T-helper 2 cell (primary cell): ENCODE measurements at places on chromosomes 1 and 21.

DNA sequence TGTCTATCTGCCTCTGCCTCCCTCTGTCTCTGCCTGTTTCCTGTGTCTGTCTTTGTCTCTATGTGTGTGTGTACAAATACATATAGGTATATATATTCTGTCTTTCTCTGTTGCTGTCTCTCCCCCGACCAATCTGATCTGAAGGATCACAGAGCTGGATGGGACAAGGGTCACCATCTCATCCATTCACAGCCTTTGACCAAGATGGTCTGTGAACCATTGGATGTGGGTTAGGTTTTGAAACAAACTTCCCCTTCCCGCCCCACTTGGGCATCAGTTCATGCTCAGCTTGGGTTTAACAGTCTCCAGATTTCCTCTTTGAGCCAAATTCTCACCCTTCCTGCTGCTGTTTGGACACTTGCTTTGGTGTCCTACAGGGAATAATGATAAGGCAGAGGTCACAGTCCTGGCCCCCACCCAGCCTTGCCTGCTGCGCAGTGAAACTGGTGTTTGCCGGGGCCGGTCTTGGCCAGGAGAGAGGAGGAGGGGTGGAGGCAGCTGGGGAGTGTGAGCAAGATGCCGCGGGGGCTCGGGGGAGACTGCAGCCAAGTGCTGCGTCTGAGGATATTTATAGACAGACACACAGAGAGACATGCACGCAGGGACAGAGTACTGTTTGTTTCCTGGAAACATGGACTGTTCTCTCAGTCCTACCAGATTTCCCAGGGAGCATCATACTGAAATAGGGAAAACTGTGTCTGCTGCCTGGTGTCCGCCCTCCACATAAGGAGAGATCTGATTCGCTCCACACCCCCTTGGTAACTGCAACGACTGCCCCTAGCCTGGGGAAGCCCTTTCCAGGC is 27.0 kb upstream of the BTG2 start:
- no peak for DNase-seq

- no peak for DNase-seq
Measured at GRCh38 chr21:35266546-35266945, 217.4 kb upstream of the RUNX1 start.

DNA sequence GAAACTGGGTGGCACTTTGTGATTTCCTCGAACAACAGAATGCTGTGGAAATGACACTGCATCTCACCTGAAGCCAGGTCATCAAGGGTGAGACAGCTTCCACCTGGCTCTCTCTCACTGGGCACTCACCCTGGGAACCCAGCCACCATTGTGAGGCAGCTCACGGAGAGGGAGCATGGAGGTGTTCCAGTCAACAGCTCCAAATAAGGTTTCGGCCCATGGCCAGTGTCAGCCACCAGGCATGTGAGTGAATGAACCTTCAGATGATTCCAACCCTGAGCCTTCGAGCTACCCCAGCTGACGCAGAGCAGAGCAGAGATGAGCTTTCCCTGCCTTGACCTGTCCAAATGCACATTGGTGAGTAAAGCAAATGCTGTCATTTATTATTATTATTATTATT is 58.1 kb downstream of the SYDE2 start:
- no peak for DNase-seq

DNA sequence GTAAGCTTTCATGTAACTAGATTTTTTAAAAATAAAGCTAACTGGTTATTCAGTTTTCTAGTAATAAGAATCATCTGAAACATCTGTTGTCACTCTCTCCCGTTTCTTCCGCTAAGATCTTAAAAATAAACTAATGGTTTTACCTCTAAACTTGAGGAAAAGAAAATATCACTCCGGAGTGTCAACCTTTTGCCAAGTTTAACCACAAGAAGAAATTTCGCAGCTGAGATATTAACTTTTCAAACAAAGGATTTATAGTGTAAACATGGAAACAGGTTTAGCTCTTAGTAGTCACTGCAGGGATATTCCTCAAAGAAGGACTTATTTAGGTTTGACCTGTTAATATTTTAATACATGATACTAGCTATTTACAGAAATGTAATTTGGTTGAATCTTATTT is 954.9 kb downstream of the ADGRL2 start:
- DNase-seq: no peak

DNA sequence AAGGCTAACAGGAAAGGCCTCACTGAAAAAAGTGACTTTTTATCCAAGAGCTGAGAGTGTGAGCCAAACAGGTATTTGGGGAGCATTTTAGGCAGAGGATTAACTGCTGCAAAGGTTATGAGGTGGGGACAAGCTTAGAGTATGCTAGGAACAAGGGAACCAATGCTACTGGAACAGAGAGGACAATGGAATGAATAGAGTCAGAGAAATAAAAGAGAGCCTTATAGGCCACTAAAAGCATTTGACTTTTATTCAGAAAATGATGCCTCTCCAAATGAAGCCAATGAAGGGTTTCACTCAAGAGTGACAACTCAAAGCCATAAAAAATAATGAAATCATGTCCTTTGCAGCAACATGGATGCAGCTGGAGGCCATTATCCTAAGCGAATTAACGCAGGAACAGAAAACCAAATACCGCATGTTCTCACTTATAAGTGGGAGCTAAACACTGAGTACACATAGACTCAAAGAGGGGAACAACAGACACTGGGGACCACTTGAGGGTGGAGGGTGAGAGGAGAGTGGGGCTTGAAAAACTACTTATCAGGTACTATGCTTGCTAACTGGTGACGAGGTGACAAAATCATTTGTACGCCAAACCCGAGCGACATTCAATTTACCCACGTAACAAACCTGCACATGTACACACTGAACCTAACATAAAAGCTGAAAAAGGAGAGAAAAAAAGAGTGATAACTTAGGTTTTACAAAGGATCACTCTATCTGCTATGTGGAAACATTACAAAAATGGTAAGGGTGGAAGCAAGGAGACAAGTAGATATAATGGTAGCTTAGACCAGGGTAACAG is 11.1 kb downstream of the PTP4A2 start:
- no peak for DNase-seq

DNA sequence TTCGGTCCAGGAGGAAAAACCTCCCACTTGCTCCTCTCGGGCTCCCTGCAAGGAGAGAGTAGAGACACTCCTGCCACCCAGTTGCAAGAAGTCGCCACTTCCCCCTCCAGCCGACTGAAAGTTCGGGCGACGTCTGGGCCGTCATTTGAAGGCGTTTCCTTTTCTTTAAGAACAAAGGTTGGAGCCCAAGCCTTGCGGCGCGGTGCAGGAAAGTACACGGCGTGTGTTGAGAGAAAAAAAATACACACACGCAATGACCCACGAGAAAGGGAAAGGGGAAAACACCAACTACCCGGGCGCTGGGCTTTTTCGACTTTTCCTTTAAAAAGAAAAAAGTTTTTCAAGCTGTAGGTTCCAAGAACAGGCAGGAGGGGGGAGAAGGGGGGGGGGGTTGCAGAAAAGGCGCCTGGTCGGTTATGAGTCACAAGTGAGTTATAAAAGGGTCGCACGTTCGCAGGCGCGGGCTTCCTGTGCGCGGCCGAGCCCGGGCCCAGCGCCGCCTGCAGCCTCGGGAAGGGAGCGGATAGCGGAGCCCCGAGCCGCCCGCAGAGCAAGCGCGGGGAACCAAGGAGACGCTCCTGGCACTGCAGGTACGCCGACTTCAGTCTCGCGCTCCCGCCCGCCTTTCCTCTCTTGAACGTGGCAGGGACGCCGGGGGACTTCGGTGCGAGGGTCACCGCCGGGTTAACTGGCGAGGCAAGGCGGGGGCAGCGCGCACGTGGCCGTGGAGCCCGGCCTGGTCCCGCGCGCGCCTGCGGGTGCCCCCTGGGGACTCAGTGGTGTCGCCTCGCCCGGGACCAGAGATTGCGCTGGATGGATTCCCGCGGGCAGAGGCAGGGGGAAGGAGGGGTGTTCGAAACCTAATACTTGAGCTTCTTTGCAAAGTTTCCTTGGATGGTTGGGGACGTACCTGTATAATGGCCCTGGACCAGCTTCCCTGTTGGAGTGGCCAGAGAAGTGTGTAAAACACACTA is 45.3 kb downstream of the MRPL39 start:
- peak; percentile 36 for DNase-seq

- peak; percentile 49 for DNase-seq
Measured at GRCh38 chr1:223845037-223845809, 524 bp downstream of the TP53BP2 start.

DNA sequence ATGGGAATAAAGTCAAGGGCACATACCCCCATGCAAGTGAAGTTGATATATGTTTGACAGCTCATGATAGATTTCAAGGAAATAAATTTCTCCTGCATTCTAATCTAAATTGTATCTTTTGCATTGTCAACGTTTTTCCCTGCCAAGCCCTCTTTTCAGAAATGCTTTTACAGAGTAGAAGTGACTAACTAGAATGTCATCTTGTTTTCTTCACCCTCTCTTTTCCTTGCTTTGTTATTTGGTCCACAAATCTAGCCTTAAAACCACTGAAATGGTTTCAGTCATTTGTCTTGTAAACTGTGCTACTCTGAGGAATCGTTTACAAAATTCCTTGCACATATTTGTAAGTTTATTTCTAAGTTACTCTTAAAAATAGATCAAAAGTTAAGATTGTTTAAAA is 600.8 kb upstream of the CXADR start:
- DNase-seq: no peak

- DNase-seq: no peak
Measured at GRCh38 chr1:77642196-77642595, 40.3 kb downstream of the ZZZ3 start.

- DNase-seq: no peak
Measured at GRCh38 chr1:248421384-248421783, 18.5 kb downstream of the OR2T1 start.

- DNase-seq: no peak
Measured at GRCh38 chr1:160307118-160307791, 22.3 kb upstream of the PEX19 start.

DNA sequence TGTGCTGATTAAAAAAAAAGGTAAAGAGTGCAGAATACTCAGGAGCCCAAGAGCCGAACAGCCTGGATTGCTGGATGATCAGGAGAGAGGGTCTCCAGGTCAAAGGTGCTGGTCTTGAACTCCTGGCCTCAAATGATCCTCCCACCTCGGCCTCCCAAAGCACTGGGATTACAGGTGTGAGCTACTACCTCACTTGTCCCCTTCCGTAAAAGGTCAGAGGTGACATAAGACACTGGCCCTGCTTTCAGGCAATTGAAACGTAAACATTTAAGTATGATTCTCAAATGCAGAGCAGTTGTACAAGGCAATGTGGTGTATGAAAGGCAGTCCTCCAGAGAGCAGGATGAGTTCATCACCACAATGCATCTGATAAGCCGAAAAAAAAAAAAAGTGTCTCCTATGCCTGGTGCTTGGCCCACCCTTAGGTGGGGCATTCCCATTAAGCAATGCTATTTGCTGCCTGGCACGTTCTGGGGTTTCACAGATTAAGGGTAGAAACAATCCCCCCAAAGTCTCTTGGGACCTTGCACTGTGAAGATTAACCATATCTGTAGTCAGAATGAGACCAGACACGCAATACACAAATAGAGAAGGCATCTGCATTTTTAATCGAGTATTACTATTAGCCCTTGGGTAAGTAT is 47.7 kb downstream of the PARP1 start:
- DNase-seq: no peak

DNA sequence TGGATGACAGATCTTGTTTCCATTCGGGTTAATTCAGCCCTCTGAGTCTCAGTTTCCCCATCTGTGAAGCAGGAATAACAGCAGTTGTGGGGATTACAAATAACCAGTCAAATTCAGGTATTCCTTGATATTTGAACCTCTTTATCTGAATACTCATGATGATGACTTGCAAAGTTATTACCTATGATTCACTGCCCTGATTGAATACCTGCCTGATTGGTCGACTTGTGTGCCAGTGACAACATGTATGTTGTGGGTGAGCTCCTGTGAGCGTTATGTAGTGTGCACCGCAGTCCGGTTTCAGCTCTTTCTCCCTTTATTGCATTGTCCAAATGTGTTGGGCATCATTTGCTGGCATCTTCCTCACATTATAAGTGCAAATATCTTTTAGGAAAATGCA is 9.5 kb upstream of the TMEM61 start:
- DNase-seq: no peak

- no peak for DNase-seq
Measured at GRCh38 chr1:22318279-22318981, 133.2 kb upstream of the ZBTB40 start.

GRCh38 chr1:8455700-8456307 is 137.9 kb downstream of the SLC45A1 start:
- DNase-seq: no peak

DNA sequence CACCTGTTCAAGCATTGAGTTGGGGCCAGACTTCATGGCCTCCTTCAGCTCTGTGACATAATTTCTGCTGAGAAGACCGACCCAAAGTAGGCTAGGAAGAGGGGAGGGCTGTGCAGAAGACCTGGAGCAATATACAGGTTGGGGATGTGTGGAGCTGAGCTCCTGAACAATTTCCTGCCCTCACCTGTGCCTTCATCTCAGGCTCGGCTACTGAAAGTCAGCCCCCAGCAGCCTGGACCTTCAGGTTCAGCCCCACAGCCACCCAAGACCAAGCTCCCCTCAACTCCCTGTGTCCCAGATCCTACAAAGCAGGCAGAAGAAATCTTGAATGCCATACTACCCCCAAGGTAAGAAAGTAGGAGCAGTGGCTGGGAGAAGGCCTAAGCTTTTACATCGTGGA is 662 bp downstream of the DNALI1 start:
- no peak for DNase-seq

DNA sequence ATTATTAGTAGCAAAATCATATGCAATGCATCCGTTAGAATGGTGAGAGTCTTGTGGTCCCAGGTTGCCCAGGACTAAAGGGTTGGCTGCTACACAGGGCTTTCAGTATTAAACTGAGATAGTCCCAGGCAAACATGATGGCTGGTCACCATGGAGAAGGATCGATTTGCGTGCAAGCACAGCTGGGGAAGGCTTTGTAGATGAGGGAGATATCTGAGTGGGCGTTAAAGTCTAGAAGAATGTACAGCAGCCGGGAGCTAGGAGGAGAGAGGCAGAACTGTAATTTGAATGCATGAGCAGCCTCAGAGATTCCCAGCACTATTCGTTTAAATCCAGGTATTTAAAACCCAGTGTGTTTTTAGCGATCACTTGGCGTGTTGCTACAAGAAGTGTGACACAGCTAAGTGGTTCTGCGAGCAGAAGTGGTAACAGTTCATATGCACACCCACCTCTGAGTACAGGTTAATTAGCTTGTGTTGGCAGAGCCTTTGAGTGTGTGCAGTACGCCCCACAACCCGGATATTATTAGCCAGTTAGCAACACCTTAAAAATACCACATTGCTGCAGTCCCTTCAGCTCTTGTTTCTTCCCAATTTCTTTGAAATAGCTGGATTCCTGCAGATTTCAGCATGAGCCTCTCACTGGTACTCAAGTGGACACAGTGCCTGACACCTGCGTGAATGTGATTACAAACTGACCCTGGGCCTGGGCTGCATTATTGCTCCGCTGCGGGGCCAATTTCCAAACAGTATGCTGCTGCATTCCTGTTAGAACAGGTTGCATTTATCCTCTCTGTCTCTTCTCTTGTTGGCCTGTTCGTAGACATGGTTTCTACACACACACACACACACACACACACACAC is 67.2 kb upstream of the SCAF4 start:
- no peak for DNase-seq

GRCh38 chr1:223421676-223422075 is 28.5 kb downstream of the CCDC185 start:
- DNase-seq: no peak

- DNase-seq: no peak
Measured at GRCh38 chr1:85374160-85374559, 90.8 kb downstream of the DDAH1 start.
